Stimulated activated CD8-positive, alpha-beta memory T cell treated with anti-CD3 and anti-CD28 coated beads, Interleukin-2, amount 100 ng/mL, for 48 hours (primary cell): ENCODE measurements at places on chromosomes 2 and 18.

GRCh38 chr2:229927817-229928321 lies 5.6 kb downstream of the FBXO36 start:
- DNase-seq = no peak

- DNase-seq = no peak
Observed at GRCh38 chr2:218032336-218033171, 29.8 kb upstream of the TNS1 start.

DNA sequence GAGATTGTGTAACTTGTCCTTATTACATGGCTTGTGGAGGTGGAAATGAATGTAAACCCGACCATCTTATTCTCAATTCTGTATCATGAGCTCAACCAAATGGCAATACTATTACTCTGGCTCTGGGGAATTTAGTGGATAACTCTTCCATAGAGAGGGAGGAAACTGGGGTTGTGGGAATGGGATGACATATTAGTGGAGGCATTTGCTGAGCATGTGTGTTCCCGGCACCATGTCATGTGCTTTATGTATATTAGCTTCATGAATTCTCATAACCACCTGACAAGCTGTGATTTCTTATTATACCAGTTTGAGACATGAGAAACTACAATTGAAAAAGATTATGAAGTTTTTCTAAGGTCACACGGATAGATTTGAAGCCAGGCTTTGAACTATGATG lies 112.8 kb upstream of the TMEFF2 start:
- no peak for DNase-seq

DNA sequence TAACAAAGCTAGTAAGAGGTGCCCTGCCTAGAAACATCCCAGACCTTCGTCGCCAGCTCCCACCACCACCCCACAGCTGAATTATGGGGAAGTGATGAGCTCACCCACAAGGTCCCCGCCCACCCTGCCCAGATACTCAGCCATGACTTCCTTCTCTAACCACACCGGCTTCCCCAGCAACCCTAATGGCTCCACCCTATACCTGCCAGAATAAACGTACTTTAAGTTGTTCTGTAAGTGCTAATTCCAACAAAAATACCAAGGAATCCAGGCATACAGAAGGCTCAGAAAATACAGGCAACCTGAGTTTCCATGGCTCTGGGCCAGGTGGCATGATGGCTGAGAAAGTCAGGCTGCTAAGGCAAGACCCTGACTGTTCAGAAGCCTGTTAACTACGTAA lies 39.1 kb downstream of the TMEM163 start:
- no peak for DNase-seq

GRCh38 chr2:181140928-181141327 lies 160.5 kb downstream of the UBE2E3 start:
- no peak for DNase-seq

DNA sequence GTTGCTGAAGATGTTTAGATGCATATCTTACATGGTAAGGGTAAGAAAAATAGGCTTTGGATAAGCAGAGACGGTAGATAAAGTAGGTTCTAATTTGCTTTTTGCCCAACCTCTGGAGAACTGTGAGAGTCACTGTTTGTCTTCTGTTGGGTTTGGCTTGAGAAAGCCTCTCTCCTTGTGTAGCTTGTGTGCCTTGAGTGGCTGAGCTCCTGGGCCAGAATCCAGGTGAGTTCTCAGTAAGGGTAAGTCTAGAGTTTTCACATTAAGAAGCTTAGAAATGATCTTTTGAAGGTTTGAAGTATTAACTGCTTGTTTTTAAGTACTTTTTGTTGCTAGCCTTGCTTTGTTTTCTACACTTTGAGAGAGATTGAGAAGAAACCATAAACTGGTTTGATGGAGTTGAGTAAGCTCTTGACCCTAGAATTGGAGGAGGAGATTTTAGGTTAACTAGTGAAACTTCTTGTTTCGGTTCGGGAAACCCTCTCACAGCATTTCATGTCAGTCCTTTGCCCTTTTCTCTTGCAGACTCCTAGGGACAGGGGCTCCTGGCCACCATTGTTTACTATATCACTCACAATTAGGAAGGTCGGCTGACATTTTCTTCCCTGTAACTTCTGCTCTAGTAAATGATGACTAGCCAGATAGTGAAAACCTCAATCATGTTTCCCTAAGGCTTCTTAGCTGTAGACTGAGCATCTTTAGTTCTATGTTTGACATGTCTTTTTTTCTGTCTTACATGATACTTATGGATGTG lies 26.0 kb downstream of the MAP4K4 start:
- no peak for DNase-seq

GRCh38 chr2:71555798-71556454 lies 102.6 kb downstream of the DYSF start:
- no peak for DNase-seq

DNA sequence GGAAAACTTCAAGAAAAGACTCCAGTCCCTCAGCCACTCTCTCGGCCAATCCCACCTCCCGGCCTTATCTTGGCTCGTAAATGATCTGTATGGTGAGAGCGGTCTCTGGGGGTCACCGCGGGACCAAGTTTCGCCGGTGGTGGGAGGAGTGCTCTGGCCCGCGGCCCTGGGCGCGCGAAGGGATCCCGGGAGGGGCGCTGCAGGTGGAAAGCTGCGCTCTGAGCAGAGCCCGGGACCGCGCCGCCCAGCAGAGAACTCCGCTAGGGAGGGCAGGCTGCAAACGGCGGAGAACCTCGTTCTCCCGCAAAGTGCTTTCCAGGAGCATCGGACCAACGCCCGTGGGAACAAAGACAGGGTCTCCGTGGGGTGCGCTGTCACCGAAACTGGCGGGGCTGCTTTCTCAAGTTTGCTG lies 622 bp downstream of the LRP2 start:
- no peak for DNase-seq

DNA sequence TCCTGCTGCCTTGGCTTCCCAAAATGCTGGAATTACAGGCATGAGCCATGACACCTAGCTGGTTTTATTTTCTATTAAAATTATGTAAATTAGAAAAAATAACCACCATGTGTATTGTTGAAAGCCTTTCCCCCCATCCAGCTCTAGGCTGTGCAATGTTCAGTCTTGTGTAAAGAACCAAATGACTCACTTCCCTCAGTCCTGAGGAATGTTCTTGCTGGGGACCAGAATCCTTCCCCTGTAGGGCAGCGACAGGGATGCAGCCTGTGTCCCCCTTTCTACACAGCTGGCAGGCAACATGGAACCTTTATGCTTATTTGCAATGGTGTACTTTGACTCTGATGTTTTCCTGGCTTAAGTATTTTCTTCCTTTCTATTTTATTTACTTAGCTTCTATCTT lies 29.4 kb downstream of the AOX1 start:
- no peak for DNase-seq

GRCh38 chr2:20704886-20705285 lies 37.9 kb downstream of the GDF7 start:
- no peak for DNase-seq

DNA sequence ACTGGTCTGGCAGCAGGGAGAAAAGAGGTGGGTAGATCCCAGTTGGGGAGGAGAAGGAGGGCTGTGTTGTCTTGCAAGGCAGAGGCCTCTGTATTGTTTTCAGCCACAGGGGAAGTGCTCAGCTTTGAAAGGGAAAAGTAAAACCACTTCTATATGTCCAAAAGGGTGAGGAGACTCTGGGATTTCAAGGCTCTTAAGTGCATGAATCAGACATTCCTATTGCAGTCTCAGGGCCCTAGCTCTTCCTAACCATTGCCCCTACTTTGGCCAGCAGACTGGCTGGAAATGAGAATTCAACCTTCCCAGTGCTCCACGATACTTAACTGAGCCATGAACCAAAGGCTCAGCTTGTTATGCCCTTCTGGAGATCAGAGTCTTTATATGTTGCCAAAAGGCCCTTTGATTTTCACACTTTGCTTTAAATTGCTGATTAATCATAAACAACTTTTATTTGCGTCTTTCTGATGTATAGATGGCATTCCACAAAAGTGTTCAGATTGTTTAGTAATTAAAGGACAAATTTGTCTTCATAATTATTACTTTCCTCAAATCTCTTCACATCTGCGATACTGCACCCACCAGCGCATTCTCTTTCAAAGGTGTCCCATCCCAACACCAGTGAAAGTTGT lies 313.8 kb upstream of the MMADHC start:
- no peak for DNase-seq

DNA sequence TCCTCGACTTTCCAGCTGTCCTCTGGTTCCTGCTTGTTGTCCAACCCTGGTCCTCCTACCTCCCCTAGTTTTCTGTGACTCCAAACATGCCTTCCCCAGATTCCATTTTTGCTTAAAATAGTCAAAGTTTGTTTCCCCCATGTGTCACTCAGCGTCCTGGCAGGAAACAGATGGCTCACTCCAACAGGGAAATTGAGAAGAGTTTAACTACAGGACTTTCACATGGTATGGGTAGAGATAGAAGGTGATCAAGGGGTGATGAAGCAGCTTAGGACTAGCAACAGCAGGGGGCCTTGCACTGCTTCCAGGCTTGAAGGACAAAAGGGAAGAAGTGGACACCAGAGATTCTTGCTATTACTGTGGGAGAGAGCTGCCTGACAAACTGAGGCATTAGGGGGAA lies 6.1 kb upstream of the CUL3 start:
- no peak for DNase-seq

GRCh38 chr18:79336556-79337142 lies 59.1 kb upstream of the NFATC1 start:
- no peak for DNase-seq

DNA sequence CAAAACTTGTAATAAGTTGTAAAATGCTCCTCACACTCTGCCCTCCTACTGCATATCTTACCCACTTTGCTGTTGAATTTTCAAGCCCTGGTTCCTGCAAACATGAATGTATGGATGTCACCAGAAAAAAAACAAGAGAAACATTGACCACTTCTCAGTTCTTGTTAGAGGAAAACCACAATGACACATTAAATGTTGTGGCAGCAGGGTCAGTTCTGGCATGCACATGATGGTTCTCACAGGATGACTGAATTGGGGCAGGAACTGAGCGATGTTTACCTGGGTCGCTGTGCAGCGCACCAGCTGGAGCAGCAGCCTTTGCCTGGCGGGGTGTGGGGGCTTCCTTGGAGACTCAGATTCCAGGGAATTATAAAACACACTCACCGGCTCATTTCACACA lies 14.0 kb upstream of the PRKCE start:
- no peak for DNase-seq

DNA sequence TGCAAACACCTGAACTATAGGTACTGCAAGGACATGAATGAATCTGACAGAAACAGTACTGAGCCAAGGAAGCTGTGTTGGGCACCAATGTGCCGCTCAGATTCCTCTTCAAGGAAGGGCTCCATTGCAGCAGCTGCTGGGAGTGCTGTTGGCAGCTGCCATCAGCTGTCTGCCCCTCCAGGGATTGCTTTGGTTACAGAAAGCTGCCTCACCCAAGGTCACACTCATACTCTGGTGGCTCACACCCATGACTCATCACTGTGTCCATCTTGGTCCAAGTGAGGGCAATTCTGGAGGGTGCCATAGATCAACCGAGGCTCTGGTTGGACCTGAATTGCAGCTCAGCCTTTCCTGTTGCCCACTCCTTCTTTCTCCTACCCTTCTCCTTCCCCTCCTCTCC lies 24.4 kb upstream of the TRPM8 start:
- no peak for DNase-seq

- no peak for DNase-seq
Observed at GRCh38 chr2:22290302-22290701, 1094.7 kb upstream of the KLHL29 start.

GRCh38 chr2:59997371-59997770 lies 556.1 kb downstream of the BCL11A start:
- no peak for DNase-seq

- DNase-seq = no peak
Observed at GRCh38 chr2:24859968-24860600, 60.0 kb downstream of the ADCY3 start.

DNA sequence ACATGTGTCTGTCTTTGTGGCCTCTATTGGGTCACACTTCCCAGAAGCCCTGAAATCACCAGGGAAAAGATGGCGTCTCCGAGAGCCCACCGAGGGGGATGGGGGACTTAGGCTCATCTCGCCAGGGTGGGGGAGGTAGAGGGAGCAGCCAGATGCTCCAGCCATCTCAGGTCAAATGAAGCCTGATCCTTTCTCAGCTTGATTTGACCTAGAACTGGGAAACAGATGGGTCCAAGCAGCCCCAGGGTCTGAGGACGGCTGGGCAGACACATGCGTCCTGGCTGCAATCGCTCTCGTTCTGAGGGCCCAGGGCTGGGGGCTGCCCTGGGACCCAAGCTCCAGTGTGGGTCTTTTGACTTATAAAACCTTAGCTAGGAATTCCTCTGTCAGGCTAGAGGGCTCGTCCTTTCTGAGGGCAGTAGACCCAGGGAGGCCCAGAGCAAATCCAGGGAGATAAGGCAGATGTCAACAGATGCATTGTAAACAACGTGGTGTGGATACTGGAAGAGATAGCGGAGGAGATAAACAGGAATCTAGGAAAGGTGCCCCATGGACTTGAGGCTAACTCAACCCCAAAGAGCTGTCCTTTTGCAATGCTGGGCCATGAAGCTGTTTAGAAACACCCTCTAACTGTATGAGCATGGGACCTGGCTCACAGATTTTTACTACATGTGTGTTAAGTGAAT lies 127.7 kb downstream of the MYCN start:
- DNase-seq = no peak

GRCh38 chr2:240835528-240835927 lies 15.5 kb upstream of the KIF1A start:
- no peak for DNase-seq

- DNase-seq = no peak
Observed at GRCh38 chr2:68739595-68740399, 5.2 kb downstream of the ARHGAP25 start.

DNA sequence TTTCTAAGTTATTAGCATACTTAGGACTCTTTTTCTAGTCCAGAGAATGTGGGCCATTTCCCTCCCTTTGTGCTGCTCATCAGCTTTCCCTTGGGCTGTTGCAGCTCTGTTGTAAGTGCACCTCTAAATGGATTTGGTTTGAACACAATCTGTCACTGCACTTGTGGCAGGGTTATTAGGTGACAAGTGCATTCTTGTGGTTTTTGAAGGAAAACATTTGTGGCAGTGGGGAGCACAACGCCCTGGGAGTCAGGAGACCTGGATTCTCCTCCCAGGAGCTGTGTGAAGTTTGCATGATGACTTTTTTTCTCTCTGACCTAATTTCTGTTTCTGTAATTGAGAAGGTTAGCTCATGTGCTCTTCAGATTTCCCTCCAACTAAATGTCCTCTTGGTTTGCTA lies 630.9 kb upstream of the FAM98A start:
- DNase-seq = no peak

DNA sequence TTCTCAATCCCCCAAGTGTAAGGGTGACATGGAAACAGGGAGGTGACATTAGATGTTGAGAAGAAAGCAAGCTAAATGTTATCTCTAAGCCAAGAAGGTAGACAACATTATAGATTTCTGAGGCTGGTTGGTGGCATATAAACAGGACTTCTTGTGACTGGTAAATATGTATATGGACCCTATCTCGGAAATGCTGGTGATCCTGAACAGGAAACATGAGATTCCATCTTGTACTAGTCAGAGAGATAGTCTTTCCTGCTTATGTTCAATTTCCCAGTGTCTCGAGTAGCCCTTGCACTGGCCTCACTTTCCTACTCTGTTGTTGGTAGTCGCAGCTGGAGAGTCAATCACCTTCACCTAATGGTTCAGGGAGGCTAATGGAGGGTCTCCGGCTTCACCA lies 26.8 kb downstream of the MOGAT1 start:
- DNase-seq = no peak

- no peak for DNase-seq
Observed at GRCh38 chr18:44502790-44503189, 177.9 kb upstream of the SETBP1 start.
